ENCODE measurements at places on chromosomes 5 and 9.

- no peak for DNase-seq
These were observed 15.2 kb upstream of the SLC36A1 start for GRCh38 chr5:151432210-151432609.

- no peak for DNase-seq
These were observed 96.9 kb upstream of the HAPLN1 start for GRCh38 chr5:83817591-83817990.

GRCh38 chr5:56426693-56427092 is 193.6 kb upstream of the ANKRD55 start:
- DNase-seq = no peak

- DNase-seq = no peak
These were observed 50.5 kb upstream of the OLFM1 start for GRCh38 chr9:135036861-135037465.

DNA sequence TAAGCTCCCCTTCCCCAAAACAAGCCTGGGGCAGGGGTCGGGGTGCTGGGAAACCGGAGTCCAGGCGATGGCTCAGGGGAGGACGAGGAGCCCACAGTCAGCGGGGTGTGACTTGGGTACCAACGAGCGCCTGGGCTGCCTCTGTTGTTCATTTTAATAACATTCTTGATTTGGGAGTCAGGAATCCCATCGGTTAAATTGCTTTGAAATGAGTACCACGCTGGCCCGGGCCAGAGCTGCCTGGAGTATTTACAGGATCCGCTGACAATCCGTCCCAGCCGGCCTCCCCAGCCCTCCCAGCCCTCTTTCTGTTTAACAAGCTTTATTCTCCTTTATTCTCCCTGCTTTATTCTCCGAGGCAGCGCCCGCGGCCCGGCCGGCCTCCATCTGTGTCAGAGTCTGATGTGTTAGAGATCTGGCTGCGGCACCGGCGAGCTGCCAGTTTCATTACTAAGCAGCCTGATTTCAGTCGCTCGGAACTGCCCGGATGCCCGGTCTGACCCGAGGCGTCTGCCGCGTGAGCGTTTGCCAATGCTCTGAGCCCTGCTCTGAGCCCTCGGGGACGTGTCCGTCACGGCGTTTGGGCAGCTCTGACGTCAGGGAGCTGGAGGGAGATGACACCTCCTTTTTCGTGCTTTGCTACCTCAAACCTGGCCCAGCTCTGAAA is 16.5 kb upstream of the QRFP start:
- peak; percentile 82 for DNase-seq

GRCh38 chr5:94901191-94901979 is 282.9 kb downstream of the SLF1 start:
- DNase-seq = peak; percentile 83

GRCh38 chr5:178583279-178583678 is 6.9 kb downstream of the COL23A1 start:
- no peak for DNase-seq

DNA sequence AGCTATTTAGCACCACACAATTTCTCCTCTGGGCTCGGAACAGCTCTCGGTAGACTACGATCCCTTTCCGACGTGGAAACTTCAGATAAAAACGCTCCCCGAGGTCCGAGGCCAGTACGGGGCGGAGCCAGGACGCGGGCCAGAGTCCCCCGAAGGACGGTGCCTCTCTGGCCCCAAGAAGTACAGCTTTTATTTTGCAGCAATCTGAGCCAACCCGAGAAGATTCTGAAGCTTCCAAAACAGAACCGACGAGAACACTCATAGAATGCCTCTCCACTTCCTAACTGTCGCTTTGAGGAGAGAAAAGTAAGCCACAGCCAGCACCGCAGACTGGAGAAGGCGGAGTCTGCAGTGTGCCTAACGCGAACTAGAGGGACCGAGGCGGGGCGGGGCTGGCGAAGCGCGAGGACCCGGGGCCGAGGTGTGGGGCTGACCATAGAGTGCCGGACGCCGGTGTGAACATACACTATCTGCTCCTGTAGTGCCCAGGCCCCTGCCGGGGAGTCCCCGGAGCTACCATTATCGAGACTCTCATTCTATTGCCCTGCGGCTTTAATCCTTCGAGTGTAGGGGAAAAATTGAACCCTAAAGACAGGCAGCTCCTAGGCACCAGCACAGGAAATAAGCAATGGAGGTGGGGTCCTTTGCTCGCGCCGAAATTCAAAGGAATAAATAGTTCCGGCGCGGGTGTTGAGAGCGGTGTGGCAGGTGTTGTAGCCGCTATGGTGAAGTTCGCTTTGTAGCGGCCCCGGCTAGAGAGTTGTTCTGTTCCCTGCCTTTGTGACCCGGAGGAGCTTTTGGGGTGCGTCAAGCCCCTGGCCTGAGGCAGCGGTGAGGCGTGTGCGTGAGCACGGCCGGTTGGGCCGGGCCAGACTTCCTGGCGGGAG is at the start of gene SMC2:
TSS of gene SMC2 (plus strand) at position 663 of the 887 bp plus-strand sequence. CDS start 1,076 bp downstream, outside the sequence.
- peak; percentile 88 for DNase-seq

DNA sequence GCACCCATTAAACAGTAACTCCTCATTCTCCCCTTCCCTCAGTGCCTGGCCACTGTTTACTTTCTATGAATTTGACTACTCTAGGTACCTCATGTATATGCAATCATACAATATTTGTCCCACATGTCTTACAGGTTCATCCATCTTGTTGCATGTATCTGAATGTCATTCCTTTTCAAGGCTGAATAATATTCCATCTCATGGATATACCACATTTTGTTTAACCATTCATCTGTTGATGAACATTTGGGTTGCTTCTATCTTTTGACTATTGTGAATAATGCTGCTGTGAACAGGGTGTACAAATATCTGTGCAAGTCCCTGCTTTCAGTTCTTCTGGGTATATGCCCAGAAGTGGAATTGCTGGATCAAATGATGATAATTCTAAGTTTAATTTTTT is 40.9 kb downstream of the INIP start:
- DNase-seq = no peak

GRCh38 chr9:18009902-18010301 is 431.0 kb downstream of the SH3GL2 start:
- no peak for DNase-seq

DNA sequence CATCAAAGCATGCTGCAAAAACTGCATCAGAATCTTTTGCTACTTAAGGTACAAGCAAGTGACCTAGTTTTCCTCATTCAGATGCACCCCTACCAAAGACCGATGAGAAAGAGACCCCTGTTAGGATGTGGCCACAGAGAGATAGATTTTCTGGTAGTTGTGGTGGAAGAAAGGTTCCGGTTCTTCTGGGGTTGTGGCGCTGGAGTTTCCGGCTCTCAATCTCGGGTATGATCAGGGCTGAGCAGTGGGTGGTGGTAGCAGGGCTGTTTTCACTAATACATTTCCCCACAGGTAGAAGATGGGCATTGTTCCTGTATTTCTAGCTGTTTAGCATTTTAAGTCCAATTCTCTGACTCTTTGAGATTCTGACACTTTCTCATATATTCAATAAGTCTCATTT is 58.4 kb downstream of the PCSK1 start:
- no peak for DNase-seq

- no peak for DNase-seq
These were observed 87.0 kb downstream of the WNK2 start for GRCh38 chr9:93270976-93271375.

DNA sequence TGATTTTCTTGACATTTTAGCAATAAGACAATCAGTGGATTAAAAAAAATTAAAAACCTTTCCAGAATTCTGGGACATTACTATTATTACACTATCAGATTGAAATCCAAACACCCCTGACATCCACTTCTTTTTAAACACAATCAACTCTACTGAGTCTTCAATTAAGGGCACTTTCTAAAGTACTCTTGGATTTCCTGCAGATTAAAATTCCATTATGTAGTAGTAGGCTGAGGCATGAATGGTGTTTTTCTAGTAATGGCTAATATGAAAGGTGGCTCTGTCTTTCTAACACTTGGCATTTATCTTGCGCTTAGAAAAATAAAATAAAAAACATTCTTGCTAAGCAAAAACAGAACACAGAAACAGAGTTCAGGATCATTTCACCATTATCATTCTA is 107.8 kb downstream of the OXCT1 start:
- DNase-seq = no peak

GRCh38 chr5:149452007-149452664 is 73.0 kb upstream of the IL17B start:
- peak; percentile 84 for DNase-seq

- peak; percentile 3 for DNase-seq
These were observed 1466.0 kb upstream of the C9orf72 start for GRCh38 chr9:29039258-29039657.

Measured in ACHN (cell line).